ENCODE measurements at places on chromosomes 2 and 18. TPM values are rescaled to one million over a fixed set of nuclear protein-coding genes. Genes with fewer than 3 reads are reported as not detected.
A peak's percentile ranks its signal among the peaks of the same experiment; 100 is the strongest.

SERPINE2 gene
- 87.3 TPM for total RNA-seq

DNA sequence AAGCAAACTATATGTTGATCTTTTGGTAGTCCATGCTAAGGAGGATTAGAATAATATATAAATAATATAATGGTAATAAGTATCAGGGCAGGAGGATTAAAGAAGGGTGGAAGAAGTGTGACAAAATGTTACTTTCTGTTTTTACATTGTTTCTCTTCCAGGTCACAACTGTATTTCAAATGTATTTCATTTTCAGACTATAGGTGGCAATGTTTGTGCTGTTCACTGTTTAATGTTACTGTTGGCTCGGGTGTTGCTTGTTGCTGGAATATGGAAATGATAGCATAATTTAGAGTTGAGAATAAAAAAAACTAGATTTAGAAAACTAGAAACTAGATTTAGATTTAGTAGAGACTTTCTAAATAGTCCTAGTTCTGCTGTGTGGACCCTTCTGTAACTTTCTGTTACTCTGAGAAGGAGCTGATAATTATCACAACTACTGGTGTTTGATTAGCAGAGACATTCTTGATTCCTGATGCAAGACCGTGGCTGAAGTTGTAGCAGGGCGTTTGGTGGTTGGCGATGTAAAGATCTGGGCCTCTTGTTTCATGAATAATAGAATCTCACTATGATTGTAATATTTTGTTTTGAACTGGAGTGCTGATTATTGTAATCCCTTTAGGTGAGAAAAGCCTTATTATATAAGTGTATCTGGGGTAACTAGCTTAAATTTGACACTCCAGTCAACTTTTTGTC is 7.9 kb downstream of the NEDD4L start:
- peak; percentile 30 for DNase-seq

LYG1 gene
- 0.86 TPM for total RNA-seq

GRCh38 chr2:149099298-149099697 is 60.8 kb downstream of the LYPD6B start:
- DNase-seq = no peak

- DNase-seq = no peak
Measured at GRCh38 chr2:51299370-51299769, 267.4 kb upstream of the NRXN1 start.

DNA sequence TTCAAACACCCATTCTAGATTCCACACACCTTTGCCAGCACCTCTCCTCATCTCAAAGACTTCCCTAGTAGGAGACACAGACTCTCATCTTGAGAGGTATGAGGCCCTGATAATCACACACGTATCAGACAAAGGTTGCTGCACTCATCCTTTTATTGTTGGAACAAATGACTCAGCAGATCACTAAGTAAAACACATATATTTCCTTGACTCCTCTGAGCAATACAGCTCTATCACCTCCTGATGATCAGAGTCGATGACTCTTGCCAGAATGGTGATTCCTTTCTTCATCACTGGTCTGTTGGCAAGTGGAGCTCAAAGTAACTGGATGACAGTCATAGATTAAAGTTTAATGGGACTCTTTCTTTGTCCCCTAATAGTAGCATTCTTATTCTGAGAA is 1049.2 kb upstream of the ZEB2 start:
- DNase-seq = peak; percentile 48

GRCh38 chr2:194495046-194495445 is 1162.0 kb upstream of the SLC39A10 start:
- DNase-seq = peak; percentile 28

PSD4 gene
- total RNA-seq = 1.0 TPM

DNA sequence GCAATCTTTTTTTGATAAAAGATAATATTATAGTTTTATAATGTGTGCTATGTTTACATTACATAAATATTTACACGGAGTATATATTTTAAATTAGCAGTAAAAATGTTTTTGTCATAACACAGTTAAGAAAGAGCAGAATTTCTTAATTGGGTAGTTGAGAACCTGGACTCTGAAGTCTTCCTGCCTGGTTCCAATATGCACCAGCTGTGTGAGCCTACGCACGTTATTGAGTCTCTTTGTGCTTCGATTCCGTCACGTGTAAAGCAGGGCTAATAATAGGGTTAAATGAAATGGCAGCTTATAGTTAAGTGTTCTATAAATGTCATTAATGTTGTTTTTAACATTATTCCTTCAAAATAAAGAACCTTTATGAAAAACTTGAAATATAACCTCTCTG is 1.2 kb upstream of the CCDC88A start:
- no peak for DNase-seq

DNA sequence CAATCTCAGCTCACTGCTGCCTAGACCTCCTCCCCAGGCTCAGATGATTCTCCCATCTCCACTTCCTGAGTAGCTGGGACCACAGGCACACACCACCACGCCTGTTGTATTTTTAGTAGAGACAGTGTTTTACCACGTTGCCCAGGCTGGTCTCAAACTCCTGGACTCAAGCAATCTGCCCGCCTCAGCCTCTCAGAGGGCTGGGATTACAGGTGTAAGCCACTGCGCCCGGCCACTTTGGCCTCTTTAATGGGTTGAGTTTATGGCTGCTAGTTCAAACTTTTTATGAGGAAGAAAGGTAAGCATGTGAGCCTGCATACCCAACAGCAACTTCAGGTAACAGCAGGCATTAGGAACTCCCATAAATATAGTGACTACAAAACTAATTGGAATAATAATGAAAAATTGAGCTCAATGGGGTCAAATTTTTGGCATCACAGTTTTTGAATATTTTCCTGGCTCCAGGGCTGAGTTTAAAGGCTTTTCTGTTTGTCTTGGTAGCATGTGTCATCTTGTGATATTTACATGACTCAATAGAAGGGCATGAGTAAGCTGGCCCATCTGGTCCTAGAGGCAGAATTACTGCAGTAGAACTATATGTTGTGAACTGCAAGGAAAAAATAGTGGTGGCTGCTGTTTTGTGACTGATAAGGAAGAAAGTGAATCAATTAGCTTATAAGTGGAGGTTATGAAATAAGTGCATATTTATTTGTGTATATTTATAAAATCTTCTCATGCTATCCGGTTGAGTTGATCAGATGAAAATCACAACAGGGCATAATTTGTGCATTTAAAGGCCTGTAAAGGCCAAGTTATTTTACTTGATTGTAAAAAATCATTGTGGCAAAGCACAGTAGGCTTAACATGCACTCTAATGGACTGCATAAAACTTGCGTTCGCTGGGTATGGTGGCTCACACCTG is 24.8 kb downstream of the GALM start:
- peak; percentile 92 for DNase-seq

DNA sequence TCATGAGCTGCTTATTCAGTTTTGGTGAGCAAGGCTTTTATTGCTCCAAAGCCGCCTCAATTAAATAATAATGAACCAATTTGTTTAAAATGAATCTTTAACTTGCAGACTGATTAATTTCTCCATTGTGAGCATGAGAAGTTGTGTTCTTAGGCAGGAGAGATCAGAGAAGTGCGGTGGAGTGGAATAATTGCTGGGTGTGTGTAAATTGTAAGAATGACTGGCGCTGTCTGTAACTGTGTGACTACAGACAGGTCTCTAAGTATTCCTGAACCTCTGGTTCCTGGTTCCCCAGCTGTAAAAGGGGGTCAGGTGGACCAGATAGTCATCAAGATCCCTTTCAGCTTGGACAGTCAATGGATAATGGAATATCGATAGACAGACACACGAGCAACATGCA is 98.0 kb upstream of the EFEMP1 start:
- no peak for DNase-seq

GRCh38 chr2:190860985-190861680 is 19.5 kb upstream of the GLS start:
- peak; percentile 64 for DNase-seq

DNA sequence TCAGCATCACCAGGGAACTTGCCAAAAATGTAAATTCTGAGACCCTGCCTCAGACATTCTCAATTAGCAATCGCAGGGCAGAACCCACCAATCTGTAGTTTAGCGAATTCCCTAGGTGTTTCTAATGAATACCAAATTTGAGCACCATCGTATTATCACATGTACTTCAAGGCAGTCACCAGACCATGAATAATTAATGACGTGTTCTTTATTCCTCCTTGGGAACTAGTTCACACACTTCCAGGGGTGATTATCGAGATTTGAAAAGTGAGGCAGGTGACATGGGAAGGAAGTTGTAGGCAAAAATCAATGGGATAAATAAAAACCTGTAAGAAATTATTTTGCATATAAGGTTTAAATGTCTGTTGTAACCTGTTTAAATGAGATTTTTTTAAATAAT is 102.5 kb upstream of the CRIM1 start:
- DNase-seq = no peak

- no peak for DNase-seq
Measured at GRCh38 chr2:227973241-227973640, 101.8 kb downstream of the DAW1 start.

CD28 gene
- 0.52 TPM for total RNA-seq

DNA sequence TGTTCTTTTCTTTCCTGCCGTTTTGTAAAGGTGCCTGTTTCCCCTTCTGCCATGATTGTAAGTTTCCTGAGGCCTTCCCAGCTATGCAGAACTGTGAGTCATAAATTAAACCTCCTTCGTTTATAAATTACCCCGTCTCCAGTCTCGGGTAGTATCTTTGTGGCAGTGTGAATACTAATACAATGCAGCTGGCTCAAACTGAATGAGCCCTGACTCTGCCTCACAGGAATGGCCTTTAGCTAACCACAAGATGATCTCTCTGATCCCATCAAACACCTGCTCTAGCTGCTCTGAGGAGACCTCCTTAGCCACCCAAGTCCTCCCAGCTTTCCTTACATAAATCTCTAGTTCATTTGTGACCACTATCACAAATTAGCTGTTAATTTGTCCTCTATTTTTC is 41.5 kb upstream of the CAB39 start:
- DNase-seq = peak; percentile 86

GRCh38 chr2:138814123-138814898 is 34.1 kb upstream of the NXPH2 start:
- no peak for DNase-seq

- DNase-seq = no peak
Measured at GRCh38 chr18:79064228-79064627, 5.0 kb upstream of the ATP9B start.

RND3 gene
- total RNA-seq = 96.0 TPM

DNA sequence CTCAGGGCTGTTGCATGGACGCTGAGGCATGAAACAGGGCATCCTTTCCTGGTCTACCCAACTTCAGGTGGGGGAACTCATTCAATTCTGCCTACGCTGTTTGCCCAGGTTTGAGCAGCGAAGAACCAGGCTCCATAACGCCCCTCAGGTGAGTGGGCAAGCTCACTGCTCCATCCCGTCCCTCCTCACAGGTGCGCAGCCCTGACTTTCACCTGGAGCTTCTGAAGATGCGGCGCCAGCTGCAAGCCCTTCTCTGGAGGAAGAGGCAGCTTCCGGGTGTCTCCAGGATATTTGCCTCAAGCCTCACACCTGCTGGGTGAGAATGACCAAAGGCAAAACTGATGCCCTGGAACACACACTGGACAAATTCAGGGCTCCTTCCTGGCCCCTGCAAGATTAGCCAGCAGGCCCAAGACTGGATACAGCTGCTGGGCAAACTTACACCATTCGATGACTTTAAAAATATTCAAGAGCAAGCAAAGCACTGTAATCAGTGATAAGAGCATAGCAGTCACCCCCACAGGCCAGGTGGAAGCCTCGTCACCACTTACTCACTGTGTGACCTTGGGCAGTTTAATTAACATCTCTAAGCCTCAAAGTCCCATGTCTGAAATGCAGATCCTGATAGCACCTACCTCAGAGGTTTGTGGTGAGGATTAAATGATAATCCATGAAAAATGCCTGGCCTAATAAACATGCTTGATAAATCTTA is 97.7 kb downstream of the GYPC start:
- DNase-seq = no peak

- peak; percentile 85 for DNase-seq
Measured at GRCh38 chr2:1791685-1792435, 47.5 kb upstream of the PXDN start.

MYOM1 gene
- 0.06 TPM for total RNA-seq

DNA sequence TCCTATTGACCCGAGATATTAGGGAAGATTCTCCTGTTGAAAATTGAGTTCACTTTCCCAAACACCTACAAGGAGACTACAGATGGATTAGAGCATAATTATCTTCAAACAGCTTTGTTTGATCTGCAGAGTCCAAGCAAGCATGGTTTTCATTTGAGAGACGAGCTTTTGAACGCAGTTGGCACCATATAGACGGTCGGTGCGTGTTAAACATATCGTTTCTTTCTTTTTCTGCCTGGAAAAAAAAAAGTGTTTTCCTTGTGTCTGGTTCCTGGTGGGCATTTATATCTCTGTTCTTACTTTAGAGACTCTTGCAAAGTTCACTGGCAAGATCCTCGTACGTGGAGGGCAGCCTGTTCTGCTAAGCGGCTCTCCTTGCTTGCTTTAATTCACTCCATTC is 248.9 kb downstream of the TMEM182 start:
- DNase-seq = no peak

DNA sequence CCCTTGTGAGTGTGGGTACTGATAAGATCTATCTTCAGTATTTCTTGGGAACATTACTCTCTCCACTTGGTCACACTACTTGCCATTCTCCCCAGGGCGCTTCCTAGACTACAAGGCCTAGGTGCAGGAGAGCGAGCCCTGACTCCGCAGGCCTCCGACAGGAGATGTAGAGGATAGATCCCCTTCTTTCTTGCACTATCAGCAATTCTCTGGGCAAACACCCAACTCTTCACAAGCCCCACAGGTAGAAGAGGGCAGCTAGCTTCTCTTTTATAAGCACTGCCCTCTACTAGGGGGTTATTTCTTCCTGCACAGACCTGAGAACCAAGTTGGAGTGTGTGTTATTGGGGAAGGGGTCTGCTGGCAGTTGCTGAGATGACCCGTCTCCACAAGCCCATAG is 10.7 kb upstream of the RMDN2 start:
- no peak for DNase-seq

ADD2 gene
- total RNA-seq = not detected

DNA sequence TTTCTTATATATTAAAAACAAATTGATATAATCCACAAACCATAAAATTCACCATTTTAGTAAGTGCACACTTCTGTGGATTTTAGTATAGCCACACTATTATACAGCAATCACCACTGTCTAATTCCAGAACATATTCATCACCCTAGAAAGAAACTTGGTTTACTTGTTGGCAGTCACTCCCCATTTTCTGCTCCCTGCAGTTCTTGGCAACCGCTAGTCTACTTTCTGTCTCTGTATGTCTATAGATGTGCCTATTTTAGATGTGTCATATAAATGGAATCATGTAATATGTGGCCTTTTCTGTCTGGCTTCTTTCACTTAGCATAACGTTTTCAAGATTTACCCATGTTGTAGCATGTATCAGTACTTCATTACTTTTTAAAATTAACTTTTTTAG is 5.7 kb downstream of the CKAP2L start:
- DNase-seq = no peak

- DNase-seq = peak; percentile 67
Measured at GRCh38 chr18:60549338-60549960, 176.9 kb upstream of the MC4R start.

NEB gene
- total RNA-seq = 2.6 TPM

WIPF1 gene
- 11.9 TPM for total RNA-seq

SLC66A2 gene
- 53.3 TPM for total RNA-seq

GRCh38 chr18:77528872-77529271 is 279.2 kb downstream of the GALR1 start:
- DNase-seq = no peak
